ENCODE measurements at places on chromosomes 6 and 20.

DNA sequence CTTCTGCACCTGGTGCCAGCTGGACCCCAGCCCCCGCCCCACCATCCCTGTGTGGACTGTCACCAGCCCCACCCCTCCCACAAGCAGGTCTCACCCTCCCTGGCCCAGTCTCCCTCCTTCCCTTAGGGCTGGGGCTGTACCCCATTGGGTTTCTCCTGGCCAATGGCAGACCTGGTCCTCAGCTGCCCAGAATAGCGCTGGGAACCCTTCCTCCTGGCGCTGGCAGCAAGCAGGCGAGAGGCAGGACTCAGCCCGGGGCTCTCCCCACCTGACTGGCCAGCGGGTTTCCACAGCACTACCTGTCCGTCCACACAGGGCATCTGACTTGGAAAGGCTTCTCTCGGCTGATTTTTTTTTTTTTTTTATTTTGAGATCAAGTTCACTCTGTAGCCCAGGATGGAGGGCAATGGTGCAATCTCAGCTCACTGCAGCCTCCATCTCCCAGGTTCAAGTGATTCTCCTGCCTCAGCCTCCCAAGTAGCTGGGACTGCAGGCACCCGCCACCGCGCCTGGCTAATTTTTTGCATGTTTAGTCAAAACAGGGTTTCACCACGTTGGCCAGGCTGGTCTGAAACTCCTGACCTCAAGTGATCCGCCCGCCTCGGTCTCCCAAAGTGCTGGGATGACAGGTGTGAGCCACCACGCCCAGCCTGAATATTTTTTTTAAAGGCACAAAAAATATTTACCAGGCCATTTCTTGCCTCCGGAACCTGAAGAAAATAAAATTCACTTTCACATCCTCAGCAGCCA, 21.6 kb upstream of the CHRNA4 start:
- DNase-seq, result no peak

DNA sequence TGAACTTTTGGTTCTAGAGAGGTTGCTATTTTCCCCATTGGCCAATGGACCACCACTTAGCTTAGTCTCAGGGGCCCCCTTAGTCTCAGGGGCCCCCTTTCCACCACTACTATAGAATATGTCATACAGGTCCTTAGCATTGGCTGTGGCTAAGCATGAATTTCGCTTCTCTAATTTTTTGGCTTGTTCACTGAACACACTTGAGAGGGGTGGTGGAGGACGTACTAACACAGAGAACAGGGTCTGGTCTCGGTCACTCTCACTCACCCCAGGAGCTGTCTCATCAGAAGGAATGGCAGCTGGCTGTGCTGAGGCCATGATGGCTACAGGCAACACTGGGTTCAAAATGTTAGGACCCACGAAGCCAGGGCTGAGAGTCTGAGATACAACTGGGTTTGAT, 30.3 kb downstream of the ZNF318 start:
- DNase-seq, result no peak

DNA sequence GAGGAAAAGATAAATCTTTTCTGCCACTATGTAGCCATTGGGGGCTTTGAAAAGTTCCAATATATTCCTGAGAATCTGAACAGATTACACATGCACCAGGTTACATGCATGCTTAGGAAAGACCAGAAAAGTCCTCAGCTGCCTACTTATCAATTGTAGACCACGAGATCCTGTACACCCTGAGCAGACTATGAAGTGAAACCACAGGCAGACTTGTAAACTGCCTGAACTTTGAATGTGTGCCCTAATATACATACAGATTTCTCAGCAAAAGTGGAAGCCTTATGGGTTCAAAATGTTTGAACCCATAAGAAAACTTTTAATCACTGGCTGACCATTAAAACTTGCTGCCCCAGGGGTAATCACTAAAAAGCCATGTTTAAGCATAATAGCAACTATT, 273.5 kb upstream of the RUNX2 start:
- DNase-seq, result no peak

GRCh38 chr6:101711518-101711917, 318.0 kb downstream of the GRIK2 start:
- no peak for DNase-seq

GRCh38 chr6:136160250-136160649, 89.9 kb downstream of the MTFR2 start:
- no peak for DNase-seq

DNA sequence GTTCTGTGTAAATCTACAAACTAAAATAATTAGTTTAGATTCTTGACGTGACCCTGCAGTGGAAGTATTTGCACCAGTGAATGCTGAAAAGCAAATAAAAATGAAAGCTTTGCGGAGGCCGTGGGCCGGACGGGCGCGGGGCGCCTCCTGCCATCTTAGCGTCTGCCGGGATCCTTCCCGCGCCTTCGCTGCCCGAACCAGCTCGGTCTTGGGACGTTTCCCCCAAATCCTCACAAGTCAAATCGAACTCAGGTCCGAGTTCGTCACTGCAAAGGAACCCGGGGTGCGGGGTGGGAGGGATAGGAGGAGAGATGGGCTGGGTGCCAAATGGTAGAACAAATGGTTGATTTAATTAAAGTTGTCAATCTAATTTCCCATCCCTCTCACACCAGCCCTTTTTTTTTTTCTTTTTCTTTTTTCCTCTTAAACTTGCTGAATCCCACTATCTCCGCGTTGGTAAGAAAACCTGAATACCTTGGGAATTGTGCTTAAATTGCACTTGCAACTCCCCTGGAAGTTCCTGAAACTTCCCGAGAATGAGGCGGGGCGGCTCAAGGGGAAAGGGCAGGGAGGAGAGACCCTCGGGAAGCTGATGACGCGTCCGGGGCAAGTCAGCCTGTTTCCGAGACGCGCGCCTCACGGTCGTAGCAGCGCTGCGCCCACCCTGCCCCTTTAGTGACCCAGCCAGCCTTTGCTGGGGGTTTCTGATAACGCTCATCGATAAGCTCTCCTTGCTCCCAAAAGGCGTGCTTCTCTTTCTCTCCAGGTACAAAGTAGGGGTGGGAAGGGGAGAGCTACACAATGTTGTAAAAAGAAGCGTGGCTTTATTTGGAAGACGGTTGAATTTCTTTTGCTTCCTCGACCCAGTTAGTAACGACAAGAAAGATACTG, 1.8 kb downstream of the GJA1 start:
- no peak for DNase-seq

DNA sequence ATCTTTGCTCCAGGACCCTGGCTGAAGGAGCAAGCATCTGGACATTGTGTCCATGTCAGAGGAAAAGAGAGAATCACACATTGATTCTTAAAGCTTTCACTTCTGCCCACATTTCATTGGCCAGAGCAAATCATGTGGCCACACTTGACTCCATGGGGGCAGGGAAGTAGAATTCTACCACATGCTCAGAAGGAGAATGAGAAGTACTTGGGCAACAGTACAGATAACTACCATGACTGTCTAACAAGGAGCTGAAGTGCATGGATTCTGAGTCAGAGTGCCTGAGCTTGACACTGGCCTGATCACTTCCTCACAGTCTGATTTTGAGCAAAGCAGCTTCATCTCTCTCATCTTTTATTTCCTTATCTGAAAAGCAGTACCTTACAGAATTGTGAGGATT, 38.6 kb downstream of the GHRH start:
- peak; percentile 2 for DNase-seq

DNA sequence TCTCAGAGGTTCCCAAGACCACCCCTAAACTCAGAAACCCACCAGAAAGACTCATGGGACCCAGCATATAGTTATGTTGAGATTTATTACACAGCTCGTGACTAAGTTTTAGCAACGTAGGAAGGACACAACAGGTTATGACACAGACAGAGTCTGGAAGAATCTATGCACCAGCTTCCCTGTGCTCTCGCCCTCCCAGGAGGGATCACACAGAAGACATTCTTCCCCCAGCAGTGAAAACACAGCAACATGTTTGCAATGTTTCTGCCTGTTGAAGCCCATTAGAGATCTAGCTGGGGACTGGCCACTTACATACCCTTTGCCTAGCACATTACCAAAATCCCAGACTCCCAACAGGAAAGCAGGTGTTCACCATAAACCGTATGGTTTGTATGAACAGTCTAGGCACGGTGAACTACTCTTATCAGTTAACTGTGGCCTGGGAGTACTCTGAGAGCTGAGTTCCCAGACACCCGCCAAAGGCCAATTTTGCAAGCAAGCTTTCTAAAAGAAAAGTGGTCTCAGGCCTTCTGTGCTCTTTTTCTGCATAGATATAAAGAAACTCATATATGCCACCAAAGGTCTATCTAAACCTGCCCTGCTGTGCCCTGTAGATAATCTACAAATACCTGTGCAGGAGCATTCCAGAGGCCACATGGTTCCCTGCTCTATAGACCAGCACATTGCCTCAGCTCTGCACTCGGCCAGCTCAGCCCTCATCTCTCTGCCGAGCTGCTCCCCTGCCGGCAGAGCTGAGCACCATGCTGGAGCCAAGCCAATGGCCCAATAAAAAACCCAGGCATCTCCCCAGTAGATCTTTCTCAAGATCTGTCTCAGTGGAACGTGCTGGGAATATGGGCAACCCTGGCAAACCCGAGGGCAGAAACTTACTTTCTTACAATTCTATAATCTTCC, 69.6 kb upstream of the SMIM28 start:
- no peak for DNase-seq

DNA sequence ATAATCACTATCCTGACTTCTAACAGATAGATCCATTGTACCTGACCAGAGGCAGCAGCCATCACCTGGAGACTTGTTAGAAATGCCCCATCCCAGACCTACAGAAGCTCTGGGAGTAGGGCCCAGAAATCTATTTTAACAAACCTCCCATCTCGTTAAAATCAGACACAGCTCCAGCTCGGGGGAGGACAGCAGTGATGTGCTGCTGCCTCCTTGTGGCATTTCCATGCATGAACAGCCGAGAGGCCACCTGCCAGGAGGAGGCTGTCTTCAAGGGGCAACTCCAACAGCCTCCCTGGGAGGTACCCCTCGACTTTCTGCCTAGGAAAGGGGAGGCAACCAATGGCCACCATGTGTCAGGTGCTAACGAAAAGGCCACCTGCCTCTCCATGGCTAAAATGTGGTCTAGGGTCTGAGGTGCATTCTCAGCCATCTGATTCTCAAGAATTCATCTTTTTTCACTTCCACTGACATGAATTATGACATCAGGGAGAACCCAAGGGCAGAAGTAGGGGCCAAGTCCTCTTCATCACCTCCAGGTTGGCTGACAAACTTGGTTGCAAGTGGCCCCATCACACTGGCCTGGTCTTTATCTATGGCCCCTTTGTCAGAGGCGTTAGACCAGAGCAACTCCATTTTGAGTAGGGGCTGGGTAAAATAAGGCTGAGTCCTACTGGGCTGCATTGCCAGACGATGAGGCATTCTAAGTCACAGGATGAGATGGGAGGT, 12.2 kb upstream of the KCNK15 start:
- peak; percentile 41 for DNase-seq

DNA sequence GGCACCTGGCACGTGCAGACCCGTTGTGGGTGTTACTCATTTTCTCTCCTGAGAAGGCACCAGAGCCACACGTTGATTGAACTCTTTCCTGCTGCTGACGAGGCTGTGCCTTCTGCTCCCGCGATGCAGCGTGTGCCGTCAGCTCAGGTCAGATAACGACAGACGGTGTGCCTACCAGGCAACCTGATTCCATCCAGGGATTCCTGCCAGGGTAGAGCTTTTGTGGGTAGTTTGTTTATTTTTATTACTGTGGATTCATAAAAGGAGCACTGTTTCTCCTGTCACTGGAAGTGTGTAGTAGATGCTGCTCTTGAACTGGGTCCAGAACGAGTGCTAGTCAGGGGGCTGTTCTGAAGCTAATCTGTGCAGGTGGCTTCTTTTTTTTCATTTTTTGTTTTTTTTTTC, 20.7 kb downstream of the PRPF6 start:
- DNase-seq, result peak; percentile 93

GRCh38 chr6:28315628-28316027, 20.3 kb downstream of the ZSCAN31 start:
- no peak for DNase-seq

DNA sequence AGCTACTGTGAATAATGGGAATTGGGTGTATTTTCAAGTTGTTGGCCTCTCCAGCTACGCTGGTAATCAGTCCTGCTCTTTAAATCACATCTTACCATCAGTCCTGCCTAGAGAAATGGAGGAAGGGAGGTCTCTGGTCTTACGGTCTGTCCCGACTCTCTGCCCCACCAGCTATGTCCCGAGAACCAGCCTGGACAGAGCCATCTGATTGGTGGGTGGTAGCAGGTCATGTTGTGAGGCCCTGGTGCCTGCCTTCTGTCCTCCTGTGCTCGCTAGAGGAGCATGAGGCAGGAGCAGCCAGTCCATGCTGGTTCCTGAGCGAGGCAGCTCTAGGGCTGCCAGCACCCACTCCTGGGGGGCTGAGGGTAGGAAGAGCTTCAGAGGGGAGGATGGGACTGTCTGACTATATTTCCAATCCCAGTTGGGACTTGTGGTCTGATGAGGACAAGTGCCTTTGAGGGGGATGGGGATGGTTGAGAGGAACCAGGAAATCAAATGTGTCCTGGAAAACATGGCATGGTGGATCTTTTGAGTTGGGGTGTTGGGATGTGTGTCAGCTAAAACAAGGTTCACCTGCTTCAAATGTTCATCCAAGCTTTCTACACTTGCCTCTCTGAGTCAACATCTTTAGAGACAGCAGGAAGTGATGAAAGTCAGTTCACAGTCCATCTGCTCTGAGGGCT, 33.0 kb downstream of the SYNJ2 start:
- DNase-seq, result no peak

DNA sequence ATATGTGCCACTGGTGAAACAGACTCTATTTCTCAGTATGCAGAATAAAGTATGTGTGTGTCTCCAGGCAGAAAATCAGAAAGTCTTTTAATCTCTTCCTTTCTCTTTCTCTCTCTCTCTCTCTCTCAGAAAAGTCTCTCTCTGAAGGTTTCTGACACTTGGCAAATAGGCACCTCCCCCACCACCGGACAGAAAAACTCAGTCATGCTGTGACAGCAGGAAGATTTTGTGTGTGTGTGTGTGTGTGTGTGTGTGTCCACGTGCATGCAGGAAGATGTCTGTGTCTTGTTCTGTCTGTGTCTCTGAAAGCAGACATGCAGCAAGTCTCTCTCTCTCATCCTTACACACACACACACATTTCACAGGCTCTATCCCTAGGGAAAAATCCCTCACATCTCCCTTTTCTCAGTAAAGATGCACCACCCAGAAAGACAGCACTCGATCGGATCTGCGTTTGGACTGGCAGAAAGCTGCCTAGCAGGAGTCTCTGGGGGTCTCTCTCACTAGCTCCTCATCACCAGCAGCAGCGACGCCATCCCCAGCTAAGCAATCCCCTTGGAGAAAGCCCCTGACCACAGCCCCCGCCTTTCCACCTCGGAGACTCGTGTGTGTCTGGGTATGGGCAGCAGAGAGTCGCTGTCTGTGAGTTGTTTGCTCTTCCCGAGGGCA, 98.3 kb downstream of the EDN3 start:
- DNase-seq, result no peak

GRCh38 chr6:159691133-159691962, 1.7 kb downstream of the SOD2 start:
- peak; percentile 11 for DNase-seq

DNA sequence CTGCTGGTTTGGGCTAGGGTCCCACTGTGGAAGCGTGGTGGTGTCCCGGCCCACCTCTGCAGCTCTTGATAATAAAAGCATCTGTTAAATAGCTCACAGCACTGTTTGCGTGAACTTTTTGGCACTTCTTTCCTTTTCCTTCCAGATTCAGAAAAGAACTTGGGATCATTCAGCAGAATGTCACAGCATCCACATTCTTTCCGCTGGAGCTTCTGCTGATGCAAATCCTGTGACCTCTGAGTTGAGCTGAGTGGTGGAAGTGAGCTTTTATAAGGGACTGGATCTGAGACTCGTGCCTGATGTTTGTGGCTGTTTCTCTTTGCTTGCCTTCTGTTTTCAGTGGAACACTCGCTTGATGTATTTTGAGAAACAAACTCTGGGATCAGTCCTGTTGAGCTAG, 3.9 kb downstream of the OSBPL2 start:
- DNase-seq, result no peak

- no peak for DNase-seq
Measured at GRCh38 chr6:106255306-106255705, 70.3 kb downstream of the ATG5 start.

- no peak for DNase-seq
Measured at GRCh38 chr6:30216096-30216495, 2.9 kb upstream of the TRIM26 start.
